ENCODE measurements at places on chromosomes 1 and 21.

DNA sequence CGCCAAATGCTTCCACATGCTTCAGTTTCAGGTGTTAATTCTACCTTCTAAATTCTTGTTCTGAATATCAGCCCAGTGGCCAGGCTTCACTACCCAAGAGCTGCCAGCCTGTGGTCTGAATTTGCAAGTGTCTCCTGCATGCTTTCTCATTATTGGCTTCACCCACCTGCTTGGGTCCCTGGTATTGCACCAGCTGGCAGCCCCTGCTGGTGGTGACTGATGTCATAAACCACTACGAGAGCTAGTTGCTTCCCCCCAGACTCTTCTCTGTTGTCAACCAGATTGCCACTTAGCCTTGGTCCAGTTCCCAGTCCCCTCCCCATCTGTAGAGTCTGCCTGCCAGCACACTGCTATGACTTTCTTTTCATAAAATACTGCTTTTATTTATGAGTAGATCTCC, 197.7 kb upstream of the DUSP10 start:
- no peak for DNase-seq

DNA sequence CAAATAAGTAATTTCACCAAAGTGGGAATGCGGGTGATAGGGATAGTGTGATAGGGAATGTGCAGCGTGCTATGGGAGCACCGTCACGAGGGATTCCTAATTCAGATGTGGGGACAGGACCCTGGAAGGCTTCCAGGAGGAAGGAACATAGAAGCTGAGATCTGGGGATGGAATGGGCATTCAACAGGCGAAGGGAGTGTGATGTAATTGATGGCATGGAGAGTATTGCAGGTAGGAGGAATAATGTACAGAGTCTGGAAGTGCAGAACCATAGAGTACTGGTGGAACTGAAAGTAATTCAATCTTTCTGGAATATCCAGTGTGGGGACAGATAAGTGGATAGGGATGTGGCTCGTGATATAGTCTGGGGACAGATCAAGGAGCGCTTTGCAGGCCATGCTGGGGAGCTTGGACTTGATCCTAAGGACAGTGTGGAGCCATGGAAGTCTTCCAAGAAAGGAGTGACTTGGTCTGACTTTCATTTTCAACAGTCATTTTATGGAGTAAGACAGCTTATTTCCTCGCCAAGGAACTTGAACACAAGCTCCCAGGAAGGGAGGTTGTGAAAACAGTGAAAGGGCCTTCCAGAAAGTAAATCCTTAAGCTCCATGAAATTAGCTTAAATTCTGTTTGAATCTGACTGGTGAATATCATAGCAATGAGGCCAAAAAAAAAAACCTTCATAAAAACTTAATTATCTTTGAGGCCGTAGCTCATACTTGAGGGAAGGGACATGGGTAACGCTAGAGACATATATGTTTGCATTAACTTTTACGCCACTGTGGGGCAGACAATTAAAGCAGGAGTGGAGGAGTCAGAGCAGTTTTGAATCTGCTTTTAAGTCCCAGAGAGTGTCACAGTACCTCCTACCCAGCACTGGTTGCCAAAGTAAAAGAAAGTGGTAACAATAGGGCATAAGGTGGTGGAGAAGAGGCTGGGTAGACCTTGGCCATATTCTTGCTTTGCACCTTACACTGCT, 55.8 kb downstream of the ROR1 start:
- DNase-seq = no peak

DNA sequence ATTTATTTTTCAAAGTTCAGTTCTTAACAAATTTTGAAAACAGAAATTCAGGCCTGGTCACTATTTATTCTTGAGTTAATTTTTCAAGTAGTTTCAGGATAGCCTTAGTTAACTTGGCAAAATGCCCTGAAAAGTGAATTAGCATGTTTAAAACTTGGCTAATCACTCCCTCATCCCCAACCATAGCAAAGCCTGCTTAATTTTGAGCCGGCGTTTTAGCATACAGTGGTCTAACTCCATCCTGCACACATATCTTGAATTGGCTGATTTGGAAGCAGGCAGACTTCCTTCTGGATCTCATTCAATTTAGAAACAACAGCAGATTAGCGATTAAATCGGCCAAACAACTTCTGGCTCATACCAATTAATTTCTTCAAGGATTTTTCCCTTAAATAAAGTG, 439.2 kb downstream of the PTBP2 start:
- no peak for DNase-seq

DNA sequence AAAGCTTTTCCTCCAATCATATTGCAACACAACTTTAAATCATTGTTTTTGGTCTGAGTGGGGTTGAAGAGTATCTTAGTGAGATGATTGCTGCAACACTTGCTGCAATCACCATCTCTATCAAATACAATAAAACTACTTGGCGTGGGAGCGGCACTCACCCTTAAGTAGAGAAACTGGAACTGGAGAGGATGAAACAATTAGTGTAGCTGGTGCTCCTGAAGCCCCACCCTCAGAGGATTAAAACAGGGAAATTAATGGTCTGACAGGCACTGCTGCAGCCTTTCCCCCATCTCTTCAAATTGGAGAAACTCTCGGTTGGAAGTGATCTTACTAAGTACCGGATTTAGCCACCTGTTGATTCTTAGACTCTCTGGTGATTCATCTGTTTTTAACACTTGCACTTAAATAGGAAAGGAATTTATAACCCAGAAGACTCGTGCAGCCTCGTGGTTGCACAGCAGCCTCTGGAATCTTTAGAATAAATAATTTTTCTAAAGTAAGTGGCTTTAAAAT, 80.5 kb upstream of the KIF26B start:
- DNase-seq = no peak

DNA sequence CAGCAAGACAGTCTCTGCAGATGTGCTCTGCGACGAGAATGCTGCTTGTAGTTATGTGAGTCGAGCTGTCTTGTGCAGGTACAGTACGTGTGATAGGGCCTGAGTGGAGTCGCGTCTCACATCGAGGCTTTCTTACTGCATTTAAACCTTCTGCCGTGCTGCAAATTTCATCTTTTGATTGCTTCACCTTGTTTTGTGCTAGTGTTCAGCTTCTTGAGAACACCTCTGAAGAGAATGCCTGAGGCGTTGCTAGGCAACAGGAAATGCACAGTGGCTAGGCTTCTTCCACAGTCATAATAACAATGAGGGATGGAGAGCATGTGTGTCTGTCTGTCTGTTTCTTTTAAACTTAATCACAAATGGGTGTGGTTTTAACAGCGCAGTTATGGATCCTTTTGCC, 52.9 kb downstream of the MRPS6 start:
- DNase-seq = no peak

- no peak for DNase-seq
Measured at GRCh38 chr1:40649592-40649930, 15.9 kb downstream of the RIMS3 start.

GRCh38 chr1:103859721-103860120, 110.0 kb downstream of the AMY1C start:
- DNase-seq = no peak

GRCh38 chr1:207883660-207884250, 27.2 kb downstream of the CD34 start:
- no peak for DNase-seq
